ENCODE measurements at places on chromosomes 4 and X.

DNA sequence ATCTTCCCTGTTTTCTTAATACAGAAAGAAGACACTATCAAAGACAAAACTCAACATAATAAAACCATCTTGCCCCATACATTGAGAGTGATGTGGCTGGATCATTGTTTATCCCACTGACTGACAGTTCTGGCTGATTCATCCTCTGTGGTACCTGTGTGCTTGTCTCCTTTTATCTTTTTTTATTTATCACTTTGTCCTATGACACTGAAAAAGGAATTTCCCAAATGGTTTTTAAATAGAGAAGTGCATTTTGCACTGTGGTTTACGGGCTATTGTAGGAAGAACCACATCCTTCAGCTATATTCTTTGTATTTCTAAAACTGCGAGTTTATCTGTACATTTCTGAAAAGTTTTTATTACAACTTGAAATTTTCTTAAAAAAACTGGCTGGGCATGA, 15.0 kb downstream of the TTC29 start:
- DNase-seq = no peak

- DNase-seq = no peak
Measured at GRCh38 chrX:22660756-22661155, 339.0 kb upstream of the DDX53 start.

DNA sequence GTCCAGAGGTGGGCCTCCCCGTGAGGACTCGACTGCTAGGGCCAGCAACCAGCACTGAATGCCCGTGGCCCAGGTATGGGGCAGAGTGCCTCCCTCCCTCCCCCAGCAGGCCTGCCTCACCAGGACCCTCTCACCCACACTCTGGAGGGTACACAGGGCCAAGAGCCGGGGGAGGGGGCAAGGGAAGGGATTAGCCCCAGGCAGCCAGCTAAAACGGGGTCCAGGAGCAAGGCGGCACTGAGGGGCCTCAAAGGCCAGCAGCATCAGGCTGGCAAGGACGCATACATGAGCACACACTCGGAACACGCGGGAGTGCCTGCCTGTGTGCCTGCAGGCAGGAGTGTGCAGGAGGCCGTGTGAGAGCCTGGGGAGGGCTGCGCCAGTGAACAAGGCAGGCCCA, 18.3 kb upstream of the DUSP9 start:
- no peak for DNase-seq

GRCh38 chr4:181959121-181959520, 284.1 kb upstream of the TENM3 start:
- no peak for DNase-seq

DNA sequence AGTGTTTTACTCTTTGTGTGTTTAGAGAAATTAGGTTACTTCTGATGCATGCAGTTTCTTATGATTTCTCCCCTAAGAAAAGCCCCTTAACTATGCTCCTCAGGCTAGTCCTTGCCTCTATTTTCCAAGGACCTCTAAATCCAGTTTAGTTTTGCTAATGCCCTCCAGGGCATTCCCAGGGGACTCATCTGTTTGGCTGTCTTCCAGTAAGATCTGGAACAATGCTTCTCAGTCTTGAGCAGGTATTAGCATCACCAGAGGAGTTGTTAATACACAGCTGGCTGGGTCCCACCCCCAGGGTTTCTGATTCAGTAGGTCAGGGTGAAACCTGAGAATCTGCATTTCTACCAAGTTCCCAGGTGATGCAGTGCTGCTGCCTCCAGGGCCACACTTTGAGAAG, 56.9 kb downstream of the OTC start:
- no peak for DNase-seq

DNA sequence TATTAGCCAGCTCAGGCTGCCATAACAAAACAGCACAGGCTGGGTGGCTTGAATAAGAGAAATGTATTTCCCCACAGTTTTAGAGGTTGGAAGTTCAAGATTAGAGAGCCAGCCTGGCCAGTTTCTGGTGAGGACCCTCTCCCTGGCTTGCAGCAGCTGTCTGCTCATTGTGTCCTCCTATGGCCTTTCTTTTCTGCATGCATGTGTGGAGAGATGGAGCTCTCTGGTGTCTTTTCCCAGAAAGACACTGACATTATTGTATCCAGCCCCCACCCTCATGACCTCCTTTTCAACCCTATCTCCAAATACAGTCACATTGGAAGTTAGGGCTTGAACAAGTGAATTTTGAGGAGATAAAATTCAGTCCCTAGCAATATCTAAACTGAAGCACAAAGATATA, 263.8 kb upstream of the PABPC4L start:
- no peak for DNase-seq

All from activated B cell treated with CpG ODN at 0.5 μM for 24 hours (primary cell).